Activated T-cell treated with anti-CD3 and anti-CD28 coated beads for 1 hour (primary cell): ENCODE measurements at places on chromosomes 12 and 14.

DNA sequence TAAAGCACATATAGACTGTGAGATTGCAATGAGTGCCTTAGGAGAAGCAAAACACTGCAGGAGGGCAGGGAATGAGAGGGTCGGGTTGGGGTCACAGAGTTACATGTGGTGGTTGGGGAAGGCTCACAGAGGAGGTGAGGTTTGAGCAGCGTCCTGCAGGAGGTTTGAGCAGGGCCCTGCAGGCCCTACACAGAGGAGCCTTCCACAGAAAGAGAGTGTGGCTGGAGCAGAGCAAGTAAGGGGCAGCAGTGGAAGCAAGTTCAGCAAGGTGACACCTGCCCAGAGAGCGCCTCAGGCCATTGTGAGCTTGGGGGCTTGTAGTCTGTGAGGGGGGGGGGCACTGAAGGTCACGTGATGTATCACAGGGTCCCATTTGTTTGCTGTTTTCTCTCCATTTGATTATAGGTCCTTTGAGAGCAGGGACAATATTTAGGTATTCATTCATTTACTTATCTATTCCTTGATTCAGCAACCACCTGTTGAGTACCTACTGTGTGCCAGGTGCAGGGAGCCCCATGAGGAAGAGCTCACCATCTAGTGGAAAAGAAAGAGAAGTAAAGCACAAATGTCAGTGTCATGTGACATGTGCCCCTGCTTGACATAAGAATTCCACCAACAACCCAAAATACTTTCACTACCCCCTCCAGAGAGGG, 56.6 kb downstream of the GALNT16 start:
- no peak for DNase-seq

DNA sequence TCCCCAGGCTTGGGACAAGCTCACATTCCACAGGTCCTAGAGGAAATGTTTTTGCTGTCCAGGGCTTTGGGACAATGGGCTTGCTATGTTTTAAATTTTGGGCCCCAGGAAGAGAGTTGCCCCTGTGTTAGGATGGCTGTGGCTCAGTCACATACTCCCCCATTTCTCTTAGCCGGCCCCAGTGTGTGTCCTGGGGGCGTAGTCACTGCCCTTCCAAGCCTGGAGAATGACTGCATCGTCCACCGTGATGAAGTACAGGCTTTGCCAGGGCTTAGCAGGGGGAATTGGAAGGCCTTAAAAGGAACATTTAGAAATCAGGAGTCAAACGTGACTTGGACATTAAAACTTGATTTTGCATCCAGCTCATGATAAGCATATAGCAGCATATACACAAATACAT, 293.6 kb downstream of the CACNA1C start:
- no peak for DNase-seq

DNA sequence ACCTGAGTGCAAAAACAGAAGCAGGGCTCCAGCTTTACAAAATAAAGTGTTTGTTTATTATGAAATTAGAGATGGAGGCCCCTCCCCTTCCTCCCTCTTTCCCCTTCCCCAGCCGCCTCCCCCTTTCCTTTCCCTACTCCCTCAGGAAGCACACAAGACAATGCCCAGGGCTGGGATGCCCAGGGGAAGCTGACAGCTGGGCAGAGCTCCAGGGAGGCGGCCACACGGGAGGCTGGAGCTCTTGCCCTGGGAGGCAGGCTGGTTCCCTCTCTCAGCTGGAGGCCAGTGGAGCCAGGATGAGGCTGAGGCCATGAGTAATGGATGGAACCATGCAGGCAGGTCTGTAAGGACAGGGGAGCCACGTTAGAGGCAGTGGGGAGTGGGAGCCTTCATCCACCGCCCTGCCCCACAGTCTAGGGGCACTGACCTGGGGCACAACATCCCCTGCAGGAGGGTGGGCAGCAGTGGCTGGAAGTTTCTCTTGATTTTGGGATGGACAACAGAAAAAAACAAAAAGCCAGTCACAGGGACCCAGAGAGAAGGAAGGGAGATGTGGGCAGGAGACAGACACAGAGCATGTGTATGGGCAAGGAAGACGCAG, 5.1 kb downstream of the PSMB11 start:
- no peak for DNase-seq

DNA sequence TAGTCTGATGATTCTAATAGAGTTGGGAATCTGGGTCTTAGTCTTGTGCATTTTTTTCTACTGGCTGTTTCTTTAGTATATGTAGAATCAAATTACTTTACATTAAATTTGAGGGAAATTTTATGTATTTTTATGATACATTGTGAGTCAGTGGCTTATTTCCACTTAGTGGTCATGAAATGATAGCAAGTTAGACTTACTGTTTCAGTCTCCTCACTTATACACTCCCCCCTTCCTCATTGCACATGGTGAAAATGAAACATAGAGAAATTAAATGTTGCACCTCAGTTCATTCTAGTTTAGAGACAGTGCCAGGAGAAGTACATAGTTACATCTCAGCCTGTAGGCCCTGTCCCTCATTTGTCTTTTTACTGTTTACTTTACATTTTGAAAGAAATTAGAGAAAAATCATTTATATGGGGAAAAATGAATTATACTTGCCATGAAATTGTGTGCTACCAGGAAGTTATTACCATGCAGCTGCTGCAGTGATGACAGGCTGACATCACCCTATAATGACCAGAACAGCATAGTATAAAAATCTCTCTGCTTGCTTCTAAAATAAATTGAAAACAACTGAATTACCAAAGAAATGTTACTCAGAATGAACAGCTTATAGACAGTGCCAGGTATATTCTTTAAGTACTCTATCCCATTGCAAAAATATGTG, 113.2 kb downstream of the TRMT5 start:
- DNase-seq = no peak

DNA sequence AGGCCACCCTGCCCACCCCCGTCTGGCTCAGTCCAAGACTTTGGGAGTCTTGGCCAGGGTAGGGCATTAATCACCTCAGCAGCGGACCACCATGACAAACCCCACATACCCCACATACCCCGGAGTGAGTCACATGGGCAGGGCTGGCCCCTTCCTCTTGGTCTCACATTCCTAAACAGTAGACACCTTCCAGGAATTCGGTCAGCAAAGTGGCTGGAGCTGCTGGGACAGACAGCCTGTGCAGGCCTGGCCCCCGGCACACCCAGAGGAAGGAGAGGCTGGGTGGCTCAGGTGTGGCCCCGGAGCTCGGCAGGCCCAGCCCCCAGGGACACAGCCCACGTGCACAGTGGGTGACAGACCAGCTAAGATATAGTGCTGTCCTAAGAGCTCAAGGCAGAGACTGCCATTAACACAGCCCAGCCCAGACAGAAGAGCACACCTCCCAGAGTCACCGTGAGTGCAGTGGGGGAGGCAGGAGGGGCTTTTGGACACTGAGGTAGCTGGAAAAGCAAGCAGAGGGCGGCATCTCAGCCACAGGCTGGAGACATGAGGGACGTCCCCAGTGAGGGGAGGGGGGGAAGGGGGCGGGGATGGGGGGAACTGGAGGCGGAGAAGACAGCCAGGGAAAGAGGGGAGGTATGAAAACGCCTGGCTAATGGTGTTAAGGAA, 24.0 kb downstream of the CCDC85C start:
- no peak for DNase-seq

GRCh38 chr12:51917746-51918453, 10.6 kb downstream of the ACVRL1 start:
- no peak for DNase-seq

DNA sequence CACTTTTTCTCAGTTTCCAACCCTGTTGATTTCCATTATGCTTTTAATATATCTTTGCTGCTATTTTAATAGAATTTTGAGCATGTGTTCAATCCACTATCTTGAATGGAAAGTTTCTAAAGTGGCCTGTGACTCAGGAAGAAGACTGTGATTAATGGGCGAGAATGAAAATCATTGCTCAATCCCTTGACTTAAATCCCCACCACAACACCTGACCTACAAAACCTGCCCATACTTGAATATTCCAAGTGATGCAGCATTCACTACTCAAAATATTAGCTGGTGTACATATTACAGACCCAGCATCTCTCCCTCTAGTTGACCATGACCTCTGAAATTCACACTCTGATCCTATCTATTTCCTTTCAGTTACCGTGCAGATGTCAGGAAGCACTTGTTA, 1.3 kb upstream of the OAS3 start:
- no peak for DNase-seq

GRCh38 chr12:12088147-12088546, 17.4 kb downstream of the BCL2L14 start:
- DNase-seq = no peak

GRCh38 chr14:38944691-38945090, 158.3 kb downstream of the SEC23A start:
- no peak for DNase-seq

DNA sequence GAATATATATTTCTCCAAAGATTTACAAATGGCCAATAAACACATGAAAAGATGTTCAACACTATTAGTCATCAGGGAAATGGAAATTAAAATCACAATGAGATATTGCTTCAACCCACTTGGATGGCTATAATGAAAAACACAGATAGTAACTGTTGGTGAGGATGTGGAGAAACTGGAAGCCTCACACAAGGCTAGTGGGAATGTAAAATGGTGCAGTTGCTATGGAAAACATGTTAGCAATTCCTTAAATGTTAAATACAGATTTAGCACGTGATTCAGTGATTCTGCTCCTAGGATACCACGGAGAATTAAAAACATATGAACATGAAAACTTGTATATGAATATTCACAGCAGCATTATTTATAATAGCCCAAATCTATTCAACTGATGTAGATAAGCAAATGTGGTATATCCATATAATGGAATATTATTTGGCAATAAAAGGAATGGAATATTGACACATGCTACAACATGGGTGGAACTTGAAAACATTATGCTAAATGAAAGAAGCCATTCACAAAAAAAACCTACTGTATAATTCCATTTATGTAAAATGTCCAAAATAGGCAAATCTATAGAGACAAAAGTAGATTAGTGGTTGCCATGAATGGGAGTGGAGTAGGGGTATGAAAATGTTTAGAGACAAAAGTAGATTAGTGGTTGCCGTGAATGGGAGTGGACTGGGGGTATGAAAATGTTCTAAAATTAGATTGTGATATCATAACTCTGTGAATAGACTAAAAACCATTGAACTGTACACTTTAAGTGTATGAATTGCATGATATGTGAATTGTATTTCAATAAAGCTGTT, 227.1 kb upstream of the DDHD1 start:
- no peak for DNase-seq

GRCh38 chr12:3125674-3126073, 48.5 kb downstream of the TSPAN9 start:
- DNase-seq = no peak

DNA sequence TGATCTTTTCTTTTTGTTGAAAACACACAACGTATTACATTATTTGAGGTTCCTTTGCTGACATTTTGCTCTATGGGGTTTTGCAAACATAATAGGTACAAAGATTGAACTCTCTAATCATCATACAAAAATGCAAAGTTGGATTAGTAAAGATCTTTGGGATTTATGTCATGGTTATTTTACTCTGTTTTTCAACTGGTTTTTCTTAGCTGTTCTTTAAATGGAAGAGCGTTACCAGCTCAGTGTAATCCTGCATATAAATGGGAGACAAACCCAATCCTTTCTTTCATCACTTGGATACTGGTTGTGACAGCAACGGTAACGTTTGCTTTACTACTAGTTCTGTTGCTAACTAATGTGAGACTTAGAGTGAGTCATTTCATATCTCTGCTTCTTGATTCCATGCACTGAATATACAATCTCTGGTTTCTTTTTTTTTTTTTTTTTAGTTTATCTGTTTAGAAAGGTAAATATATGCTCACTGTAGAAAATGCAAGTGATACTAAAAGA, 104.9 kb upstream of the NOVA1 start:
- no peak for DNase-seq
